ENCODE measurements at places on chromosomes 4 and X. TPM values are rescaled to one million over a fixed set of nuclear protein-coding genes. Genes with fewer than 3 reads are reported as not detected.

DNA sequence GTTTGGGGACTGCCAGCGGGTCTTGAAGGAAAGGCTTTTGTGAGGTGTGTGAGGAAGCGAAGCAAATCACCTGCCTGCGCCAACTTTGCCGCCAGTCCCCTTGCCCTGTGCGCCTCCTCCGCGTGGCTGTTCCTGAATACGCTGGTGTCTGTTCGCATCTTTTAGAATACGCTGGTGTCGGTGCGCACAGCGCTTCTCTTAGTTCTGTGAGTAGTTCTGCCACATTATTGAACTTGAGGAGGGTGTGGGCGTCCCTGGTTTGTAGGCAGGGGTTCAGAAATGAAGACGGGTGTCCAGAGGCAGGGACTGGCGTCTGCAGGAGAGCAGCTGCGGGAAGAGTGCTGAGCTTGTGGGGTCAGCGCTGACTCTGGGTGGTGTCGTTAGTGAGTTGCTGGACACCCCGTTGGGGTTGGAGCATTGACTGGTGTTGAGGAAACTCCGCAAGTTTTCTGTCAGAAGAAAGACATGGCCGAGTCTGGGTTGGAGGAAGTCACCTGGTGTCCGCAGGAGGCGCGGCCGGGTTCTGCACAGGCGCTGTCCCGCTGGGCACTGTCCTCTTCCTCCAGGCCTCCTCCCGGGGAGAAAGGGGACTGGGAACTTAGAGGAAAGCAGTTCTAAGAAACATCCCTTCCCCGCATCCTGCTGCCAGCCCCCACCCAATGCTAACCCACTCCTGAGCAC is 930 bp downstream of the ZNF718 start:
- DNase-seq: peak; percentile 71

DNA sequence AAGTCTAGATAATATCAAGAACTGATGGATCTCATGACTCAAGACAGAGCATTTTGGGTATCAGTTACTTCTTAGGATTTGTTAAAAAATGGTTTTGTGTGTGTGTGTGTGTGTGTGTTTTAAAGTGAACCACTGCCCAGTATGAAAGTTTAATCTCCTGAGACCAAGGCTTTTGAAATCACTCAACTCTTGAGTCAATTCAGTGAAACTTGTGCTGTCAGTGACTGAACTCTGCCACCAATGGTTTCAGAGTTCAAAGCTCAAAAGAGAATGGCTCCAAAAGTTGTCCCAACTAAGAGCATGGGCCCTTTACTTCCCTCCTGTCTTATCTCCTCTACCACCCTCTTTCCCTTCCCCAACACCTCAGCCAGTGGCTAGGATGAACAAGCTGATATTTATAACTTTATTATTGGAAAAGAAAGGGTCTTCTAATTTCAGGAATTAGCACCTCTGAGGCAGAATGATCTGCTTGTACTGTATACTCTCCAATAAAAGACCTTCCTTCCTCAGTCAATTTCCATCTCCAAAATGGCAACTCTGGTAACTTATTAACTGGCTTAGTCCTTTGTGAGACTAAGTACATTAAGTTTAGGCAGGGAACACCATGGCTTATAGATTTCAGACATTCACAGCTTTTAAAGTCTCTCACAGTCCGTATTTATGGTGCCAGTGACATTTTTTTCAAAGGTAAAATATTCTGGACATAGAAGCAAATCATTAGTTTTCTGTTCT is 152.2 kb downstream of the REPS2 start:
- DNase-seq: no peak

DNA sequence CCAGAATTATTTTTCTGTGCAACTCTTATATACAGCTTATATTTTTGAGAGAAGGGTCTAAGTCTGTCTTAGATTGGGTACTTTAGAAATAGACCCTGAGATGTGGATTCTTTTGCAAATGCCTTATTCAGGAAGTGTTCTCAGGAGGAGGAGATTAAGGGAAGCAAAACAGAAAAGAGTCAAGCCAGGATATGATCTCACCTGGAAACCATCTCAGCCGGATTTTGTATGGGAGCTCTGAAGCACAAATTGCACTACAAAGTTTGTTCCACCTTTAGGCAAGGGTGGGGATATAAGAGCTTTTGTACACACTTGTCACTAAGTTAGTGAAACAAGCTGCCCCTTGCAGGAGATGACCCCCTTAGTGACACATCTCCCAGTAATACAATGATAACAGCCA is 121.2 kb upstream of the GRPR start:
- no peak for DNase-seq

- DNase-seq: no peak
These were observed 12.1 kb downstream of the TIGD2 start for GRCh38 chr4:89123451-89123851.

- no peak for DNase-seq
These were observed 10.9 kb upstream of the LAS1L start for GRCh38 chrX:65545456-65545855.

- no peak for DNase-seq
These were observed 34.7 kb upstream of the TASL start for GRCh38 chrX:30612250-30612655.

DNA sequence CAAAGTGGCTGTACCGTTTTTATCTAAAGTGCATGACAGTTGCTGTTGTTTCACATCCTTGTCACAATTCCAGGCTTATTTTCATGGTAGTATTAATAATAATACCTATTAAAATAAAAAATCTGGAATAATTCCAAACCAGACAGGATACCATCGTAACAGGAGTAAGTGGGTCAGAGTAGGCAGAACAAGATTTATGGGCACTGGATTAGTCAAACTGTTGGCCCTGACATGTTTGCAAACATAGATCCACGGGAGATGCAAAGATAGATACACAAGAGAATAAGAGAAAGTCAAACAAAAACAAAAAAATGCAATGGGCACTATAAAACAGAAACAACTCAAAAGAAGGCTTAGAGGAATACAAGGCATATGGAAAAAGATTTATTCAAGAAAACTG is 449.5 kb upstream of the HS3ST1 start:
- no peak for DNase-seq

DNA sequence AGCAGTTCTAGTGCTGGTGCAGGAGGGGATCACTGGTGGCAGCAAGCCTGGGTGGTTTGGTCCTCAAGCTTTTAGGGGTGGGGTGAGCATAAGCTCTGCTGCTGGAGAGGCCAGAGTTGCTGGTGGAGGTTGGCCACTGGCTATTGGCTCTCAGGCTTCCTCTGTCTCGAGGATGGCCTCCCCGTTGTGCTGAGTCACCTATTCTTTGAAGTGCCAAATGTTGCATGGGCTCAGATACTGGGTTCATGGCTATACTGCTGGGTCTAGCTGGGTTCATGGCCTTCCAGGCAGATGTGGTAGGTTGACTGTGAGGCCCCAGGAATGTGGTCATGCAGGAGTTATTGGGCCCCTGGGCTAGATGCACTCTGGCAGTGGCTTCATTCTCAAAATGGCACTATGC is 466.3 kb downstream of the NAF1 start:
- DNase-seq: no peak

DNA sequence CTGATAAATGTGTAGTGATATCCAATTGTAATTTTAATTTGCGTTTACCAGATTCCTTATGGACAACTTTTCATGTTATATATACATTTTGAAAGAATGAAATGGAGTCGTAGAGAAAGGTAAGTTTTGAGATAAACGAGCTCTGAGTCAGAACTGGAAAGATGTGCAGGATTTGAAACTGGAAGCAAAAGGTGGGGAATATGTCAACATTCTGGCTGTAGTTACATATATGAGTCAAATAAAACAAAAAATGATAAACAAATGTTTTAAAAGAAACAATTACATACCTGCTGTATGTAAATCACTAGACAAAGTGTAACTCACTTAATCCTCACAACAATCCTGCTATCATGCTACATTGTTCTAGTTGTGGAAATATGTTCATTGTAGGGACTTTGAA is 84.0 kb downstream of the LPAR4 start:
- no peak for DNase-seq

The SASH3 gene
- 118 TPM for total RNA-seq

The ZFYVE28 gene
- total RNA-seq: 9.3 TPM

The ERVMER34-1 gene
- 0.14 TPM for total RNA-seq

The PLAC1 gene
- total RNA-seq: not detected

The NIPAL1 gene
- 1.6 TPM for total RNA-seq

The CHIC1 gene
- total RNA-seq: 3.7 TPM

The STBD1 gene
- 0.14 TPM for total RNA-seq

The TLR8 gene
- total RNA-seq: not detected
